ENCODE measurements at places on chromosomes 12 and 14.

DNA sequence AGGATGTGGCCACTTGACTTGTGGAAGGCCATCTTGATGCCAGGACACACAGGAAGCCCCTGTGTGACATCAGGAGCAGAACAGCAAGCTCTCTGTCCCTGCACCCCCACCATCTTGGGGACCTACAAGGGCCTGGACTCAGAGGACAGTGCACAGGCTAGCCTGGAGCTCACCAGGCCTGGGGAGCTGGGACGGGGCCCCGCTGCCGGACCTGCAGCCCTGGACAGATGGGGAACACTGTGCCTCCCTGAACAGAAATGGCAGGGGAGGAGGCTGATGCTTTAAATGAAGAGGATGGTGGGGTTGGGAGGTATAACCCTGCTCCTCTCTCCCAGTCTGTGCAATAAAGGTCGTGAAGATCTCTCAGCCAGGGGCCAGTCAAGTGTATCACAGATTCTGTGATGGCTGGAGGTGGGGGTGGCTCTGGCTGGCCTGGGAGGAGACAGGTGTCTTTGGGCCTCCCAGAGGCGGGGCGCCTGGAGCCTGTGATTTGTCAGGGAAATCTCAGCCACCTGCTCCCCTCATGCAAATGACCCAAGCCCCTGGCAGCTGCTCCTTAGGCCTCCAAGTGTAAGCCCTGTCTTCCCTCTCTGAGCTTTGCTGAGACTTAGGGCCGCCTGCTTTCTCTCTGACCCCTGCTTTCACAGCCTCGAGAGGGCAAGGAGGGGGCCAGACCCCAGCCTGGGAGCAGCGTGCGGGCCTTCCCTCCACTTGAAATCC lies 1.1 kb upstream of the GNB3 start:
- DNase-seq, result no peak

DNA sequence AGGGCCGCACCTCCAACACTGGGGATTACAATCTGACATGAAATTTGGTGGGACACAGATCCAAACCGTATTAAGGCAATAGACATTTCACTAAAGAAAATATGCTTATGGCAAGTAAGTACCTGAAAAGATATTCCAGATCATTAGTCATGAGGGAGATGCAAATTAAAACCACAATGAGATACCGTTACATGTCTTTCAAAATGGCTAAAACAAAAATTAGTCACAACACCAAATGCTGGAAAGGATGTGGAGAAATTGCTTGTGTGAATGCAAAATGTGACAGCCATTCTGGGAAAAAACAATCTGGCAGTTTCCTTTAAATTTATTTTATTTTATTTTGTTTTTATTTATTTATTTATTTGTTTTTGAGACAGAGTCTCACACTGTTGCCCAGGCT lies 82.3 kb upstream of the PTGDR start:
- no peak for DNase-seq

- DNase-seq, result no peak
These were observed 2.3 kb upstream of the NOP2 start for GRCh38 chr12:6570264-6570887.

DNA sequence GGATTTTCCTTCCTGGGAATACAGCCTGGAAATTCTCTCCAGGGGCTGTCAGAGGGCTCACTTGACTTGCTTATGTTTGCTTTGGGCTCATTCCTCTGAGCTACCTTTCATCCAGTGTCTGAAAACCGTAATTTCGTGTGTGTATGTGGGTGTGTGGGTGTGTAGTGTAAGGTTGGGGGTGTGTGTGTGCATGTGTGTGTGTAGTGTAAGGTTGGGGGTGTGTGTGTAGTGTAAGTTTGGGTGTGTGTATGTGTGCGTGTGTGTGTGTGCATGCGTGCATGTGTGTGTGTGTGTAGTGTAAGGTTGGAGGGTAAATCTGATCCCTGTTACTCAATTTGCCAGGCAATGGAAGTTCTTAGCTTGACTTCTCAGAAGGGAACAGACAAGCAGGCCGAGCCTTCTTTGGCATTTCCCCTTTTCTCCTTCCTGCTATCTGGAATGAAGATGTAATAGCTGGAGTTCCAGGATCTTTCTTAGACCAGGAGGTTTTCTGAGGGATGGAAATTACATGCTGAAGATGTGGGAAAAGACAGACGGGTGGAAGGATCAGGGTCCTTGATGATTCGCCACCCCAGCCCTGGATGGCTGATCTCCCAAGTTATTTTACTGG lies 15.5 kb upstream of the BEGAIN start:
- no peak for DNase-seq

- DNase-seq, result no peak
These were observed 179.6 kb upstream of the NUDT4 start for GRCh38 chr12:93198086-93198485.

DNA sequence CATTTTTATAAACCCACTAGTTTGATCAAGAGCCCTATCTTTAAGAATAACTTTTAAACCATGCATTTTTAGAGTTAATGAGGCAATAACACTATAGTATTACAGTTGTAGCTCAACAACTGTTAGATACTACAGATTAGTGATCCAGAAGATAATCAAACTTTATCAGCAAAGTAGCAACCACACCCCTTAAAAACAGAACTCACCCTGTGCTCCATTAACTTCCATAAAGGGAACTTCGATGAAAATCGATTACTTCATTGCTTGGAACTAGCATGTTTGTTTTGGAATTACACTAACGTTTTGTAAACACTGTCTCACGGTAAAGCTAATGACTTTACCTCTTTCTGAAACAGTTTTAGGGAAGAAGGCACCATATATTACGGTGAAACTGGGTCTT lies 1.4 kb downstream of the SGPP1 start:
- no peak for DNase-seq

DNA sequence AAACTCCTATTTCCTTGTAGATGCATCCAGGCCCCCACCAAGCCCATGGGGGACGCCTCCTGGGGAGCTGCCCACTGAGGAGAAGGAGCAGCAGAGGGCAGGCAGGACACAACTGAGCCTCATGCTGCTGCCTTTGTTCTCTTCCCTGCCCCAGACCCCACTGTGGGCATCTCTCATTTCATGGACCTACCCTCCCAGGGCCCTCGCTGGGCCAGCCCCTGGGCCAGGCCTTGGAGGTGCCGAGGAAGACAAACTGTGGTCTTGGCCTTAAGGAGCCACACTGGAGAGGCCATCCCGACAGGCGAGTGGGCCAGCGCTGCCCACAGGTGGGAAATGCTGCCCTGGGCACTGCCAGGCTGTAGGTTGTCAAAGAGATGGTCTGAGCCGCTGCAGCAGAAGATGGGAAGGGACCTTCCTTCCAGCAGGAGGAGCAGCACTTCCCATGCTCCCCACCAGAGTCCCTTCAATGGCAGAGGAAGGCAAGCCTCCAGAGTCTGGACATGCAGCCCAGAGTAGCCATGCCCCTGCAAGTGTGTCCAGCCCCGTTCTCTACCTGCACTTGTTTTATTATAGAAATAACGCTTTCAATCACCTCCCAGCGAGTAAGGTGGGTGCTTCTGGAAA lies 147.4 kb downstream of the BCL11B start:
- no peak for DNase-seq

DNA sequence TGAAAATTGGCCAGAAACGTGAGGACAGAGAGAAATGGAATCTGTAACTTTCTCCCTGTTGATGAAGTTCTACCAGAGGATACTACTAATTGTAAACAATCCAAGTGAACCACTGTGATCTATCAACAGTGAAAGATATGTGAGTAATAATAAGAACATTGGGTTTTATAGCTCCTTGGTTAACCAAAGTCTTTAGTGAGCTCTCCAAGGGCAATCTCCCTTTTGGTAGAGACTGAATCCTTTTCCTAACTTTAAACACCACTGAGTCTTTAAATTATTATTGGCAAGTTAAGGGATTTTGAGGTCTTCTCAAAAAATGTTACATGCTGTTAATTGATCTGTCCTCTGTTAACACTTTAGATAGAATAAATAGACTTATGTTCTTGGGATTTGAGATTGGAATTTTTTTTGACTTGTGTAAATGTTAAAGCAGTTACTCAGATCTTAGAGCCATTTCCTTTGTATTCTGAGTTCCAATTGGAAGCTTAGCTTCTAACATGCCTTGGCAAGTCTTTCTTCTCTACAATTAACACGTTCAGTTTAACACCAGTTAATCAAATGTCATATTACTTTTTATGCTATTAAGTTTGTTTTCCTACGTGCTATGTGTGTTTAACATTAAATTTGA lies 338.2 kb upstream of the DDHD1 start:
- no peak for DNase-seq

DNA sequence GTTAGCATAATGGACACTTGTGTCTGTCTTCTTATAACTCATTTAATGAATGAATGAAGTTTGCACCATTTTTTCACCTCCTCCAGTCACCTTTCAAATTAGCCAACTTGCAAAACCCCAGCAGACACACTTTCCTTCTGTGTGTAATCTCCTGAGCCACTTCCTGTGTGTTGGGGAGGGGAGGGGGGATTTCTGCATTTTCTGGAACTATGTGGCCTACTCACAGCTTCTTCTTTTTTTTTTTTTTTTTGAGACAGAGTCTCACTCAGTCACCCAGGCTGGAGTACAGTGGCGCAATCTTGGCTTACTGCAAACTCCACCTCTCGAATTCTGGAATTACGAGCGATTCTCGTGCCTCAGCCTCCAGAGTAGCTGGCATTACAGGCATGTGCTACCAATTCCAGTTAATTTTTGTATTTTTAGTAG lies 4.1 kb upstream of the SERPINA1 start:
- DNase-seq, result no peak

DNA sequence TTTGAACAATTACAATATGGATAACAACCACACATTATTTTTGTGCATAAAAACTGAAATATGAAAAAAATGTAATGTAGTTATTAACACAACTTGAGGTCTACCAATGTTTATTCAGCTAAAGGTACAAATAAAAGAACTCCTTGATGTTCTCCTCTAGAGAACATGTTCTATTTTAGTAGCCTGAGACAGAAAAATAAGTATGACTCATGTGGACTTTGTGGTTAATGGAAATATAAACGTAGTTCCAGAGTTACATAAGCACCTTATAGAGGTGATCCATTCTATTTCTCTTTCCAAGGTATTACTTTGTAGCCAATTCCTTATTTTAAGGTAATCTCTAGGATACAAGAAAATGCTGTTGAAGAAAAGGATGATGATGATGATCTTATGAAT lies 25.7 kb downstream of the ALKBH1 start:
- no peak for DNase-seq

DNA sequence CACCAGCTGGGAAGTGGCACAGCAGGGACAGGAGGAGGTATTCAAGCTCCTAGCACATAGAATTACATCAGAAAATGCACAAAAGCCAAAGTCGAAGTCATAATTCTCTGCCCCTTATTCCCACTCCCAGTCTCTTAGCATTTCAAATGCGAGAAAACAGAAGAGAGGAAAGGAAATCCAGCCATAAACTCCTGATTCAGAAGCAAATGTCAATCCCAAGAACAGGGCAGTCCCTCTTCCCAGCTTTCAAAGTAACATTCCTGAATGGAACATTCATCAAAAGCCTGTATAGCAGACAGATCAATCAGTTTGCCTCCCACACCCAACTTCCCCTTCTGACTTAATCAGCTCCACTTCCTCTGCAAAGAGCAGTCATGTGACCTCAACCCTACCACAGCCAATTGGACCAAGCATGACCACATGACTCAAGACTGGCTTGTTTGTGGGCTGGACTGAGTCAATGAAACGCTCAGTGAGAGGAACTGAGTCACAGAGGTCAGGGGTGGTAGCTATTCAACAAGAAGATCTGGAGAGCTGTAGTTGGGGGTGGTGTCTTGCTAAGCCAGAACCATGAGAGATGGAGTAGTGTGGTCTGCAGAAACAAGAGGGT lies 41.4 kb upstream of the TUNAR start:
- no peak for DNase-seq

DNA sequence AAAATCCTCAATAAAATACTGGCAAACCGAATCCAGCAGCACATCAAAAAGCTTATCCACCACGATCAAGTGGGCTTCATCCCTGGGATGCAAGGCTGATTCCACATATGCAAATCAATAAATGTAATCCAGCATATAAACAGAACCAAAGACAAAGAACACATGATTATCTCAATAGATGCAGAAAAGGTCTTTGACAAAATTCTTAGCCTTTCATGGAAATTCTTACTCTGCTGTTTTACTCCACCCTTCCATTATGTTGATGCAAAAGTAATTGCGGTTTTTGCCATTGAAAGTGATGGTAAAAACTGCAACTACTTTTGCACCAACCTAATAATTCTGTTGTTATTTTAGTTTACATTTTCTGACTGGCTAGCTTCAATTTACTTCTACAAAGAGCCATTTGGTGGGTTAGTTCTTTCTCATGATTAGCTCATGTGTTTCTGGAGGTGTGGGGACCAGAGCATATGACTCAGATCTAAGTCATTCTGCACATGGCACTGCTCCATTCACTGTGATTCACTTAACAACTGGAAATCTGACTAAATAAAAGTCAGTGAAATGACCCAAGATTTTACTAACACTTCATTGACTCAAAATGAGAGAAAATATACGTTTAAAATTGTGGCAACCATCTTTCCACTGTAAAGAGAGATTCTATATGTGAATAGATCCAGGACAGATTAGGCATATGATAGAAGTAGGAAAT lies 99.9 kb downstream of the TMTC3 start:
- no peak for DNase-seq

- DNase-seq, result no peak
These were observed 4.9 kb upstream of the HOXC12 start for GRCh38 chr12:53949631-53950436.

DNA sequence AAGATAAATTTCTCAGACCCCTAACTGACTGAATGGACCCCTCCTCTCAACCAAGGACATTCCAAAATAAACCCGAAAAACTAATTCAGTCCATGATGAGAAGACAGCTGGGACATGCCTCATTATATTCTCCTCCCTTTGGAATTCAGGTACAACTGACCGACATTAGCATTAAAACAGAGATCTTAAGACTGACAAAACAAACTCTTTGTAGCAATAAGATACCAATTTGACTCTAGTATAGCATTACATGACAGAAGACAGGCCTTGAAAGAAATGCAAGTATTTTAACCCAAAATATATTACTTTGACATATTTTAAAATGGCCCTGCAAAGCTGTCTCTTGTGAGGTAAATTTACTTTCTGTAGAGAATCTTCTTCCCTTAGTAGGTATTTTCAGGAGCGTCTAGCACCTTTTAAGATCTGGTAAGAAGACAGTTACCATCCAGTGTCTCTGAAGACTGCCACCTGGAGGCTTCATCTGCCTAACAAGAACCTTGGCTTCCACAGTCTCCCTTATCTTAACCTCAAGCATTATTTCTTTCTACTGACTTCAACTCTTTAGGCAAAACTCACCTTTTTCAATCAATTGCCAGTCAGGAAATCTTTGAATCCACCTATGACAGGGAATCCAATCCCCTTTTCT lies 957.5 kb downstream of the SLC6A15 start:
- DNase-seq, result no peak

DNA sequence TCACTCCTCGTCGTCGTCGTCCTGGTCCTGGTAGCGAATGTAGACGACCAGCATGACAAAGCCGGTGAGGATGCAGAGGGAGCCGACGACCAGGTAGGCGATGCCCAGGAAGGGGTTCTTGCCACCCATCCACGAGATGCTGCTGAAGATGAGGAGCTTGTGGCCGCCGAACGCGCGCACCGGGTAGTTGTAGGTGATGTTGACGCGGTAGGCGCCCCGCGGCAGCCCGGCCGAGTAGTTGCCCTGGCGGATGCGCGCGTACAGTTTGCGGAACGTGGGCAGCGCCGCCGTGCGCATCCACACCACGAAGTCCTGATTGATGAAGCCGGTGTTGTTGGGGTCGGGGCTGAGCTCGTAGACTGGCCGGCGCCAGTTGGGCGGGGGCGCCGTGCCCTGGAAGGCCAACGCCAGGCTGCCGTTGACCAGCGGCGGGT lies 1.0 kb downstream of the TMEM30B start:
- DNase-seq, result peak; percentile 36

All from activated T-helper 9 cell treated with anti-CD3 and anti-CD28 coated beads, Interleukin-2, amount 50 U/mL, for 16 hours (primary cell).